ENCODE measurements at places on chromosomes 3 and 15. TPM values are rescaled to one million over a fixed set of nuclear protein-coding genes. Genes with fewer than 3 reads are reported as not detected.

DNA sequence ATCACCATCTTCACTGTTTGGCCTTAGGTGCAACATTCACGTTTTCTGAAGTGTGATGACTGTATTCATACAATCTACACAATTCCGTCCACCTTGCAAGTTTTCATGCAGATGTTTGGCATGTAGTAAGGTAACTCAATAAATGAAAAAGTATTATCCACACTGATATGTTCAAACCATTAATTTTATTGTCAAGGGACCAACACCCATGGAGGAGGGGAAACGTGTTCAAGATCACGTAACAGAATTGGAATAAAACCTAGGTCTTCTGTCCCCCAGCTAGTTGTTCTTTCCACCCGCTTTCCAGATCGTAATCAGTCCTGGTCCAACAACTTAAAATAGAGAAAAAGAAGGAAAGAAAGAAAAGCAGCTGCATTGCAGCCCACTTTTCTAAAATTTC, 560.4 kb upstream of the MCTP2 start:
- no peak for DNase-seq
- no peaks in the 10 kb centered on the region for H3K36me3 ChIP-seq
- no peak overlapping the region for H3K4me3 ChIP-seq
- no peaks in the 10 kb centered on the region for H3K4me1 ChIP-seq

DNA sequence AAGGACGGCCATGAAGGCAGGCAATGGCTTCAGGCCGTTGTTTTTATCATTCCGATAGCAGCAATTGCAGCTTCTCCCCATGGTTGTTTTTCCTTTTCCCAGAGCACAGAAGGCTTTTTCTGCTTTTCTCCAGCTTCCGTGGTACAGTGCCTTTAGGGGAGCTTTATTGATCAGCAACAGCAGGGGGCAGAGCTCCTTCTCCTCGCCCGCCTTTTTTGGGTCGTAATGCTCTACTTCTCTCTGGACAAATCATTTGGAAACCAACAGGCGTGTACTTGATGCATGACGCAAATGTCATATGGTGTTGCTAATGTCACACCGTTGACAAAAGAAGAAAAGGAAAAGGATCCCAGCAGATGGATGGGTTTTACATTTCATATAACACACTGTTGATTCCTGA, 79.7 kb upstream of the SNRK start:
- H3K36me3 ChIP-seq, result no peaks in the 10 kb centered on the region
- no peak overlapping the region for H3K27ac ChIP-seq

DNA sequence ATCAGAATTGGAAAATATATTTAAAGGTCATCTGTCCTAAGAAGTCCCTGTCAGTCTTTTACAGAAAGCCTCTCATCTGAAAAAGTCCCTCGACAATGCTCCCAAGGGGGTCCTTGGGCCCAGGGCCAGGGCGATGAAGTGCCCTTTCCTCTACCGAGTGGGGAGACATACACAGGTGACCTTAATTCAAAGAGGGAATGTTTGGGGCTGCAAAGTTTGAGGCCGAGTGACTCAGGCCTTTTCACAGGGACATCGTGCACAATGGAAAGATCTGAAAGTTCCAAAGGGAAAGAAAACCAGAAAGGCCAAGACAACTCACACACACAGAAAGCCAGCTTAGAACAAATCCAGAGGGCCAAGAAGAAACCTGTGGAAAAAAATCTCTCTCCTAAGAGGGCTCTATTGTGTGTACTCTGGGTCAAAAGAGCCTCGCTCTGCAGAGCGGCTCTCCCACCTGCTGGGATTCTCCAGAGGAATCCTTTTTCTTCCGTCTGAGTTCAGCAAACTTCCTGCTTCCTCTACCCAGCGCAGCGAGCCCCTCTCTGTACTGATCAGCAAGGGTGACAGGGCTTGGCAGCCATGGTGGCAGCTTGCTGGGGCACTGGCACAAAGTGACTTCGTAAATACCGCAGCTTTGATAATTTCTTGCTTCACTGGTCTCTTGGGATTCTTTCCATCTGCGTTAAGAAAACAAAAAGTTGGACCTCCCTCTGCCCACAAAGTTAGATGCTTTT, 259.1 kb downstream of the OPA1 start:
- H3K27me3 ChIP-seq, result no peaks in the 10 kb centered on the region
- no peak overlapping the region for H3K27ac ChIP-seq
- no peak for DNase-seq
- H3K4me3 ChIP-seq, result no peak overlapping the region
- peaks cover 29% of the 10 kb centered on the region for H3K4me1 ChIP-seq
- no peaks in the 10 kb centered on the region for H3K36me3 ChIP-seq

DNA sequence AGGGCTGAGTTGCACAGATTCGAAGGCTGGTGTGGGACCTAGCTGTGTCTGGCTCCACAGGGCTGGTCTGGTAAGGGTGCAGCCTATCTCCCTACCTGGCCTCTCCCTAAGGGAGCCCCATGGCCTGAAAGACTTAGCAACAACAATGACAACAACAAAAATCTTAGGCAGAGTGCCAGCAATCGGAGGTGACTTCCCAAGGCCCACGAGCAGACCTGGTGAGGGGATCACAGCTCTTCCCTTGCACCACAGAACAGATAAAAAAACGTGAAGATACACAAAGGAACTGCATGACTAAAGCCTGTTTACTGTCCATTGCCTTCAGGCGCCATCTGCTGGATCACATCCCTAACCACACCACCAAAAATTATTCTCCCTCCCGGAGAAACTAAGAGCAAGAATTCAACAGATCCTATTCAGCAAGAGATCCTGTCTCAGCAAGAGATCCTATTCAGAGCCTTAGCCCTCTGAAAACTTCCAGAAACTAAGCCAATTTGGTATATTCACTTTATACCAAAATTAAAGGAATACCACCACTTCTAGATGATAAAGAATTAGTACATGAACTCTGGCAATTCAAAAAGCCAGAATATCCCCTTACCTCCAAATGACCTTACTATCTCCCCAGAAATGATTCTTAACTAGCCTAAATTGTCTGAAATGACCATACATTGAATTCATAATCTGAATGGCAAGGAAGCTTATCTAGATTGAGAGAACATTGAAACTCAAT, 24.1 kb upstream of the OR5K4 start:
- no peaks in the 10 kb centered on the region for H3K36me3 ChIP-seq
- no peak for DNase-seq
- H3K27ac ChIP-seq, result no peak overlapping the region
- no peak overlapping the region for H3K4me3 ChIP-seq
- H3K4me1 ChIP-seq, result no peaks in the 10 kb centered on the region
- H3K27me3 ChIP-seq, result no peaks in the 10 kb centered on the region

FEZF2 gene
- total RNA-seq, result not detected

ATP10A gene
- 3.2 TPM for total RNA-seq

NR1I2 gene
- total RNA-seq, result not detected

CPN2 gene
- not detected for total RNA-seq

CYP1A2 gene
- total RNA-seq, result not detected

GYG1 gene
- total RNA-seq, result 45.9 TPM

DUOXA1 gene
- 66.5 TPM for total RNA-seq

Data from vagina (tissue), 2 donors.